ENCODE measurements at places on chromosomes 16 and 17.
A peak's percentile ranks its signal among the peaks of the same experiment; 100 is the strongest.

GRCh38 chr17:13967416-13967815, 101.9 kb upstream of the COX10 start:
- no peak for DNase-seq

GRCh38 chr17:21358682-21359482, 17.3 kb upstream of the KCNJ12 start:
- no peak for DNase-seq

DNA sequence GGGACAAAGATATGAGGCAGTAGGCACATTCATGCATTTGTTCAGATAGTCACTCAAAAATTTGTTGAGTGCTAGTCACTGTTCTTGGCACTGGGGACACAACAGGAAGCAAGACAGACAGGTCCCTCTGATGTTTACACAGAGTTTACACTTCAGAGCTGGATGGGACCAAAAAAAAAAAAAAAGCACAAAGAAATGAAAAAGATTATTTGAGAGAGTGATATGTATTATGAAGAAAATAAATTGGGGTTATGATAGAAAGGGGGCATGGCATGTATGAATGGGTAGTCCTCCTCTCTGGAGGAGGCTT, 3.5 kb upstream of the YPEL2 start:
- DNase-seq, result peak; percentile 51

GRCh38 chr17:44473367-44473766, 29.8 kb downstream of the GPATCH8 start:
- no peak for DNase-seq

GRCh38 chr17:34420254-34420766, 57.3 kb upstream of the CCL1 start:
- peak; percentile 60 for DNase-seq

DNA sequence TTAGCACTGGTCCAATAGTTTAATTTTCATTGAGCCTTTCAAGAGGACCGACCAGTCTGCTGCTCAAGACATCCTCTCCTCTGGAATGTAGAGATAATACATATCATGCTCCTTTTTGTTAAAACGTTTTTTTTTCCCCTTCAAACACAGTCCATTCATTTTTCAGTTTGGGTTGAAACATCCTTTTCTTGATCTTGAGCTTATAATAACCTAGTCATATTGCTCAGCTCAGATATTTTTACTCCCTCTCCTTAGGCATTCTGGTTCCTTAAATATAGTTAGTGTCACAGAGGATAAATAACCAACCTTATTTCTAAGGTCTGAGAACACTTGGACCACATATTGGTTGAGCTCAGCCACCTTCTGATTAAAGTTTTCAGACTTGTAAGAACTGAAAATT, 12.8 kb downstream of the ANKRD40CL start:
- no peak for DNase-seq

Data from CD4-positive, alpha-beta T cell treated with Interleukin-15 for 4 hours (primary cell).